Jurkat, Clone E6-1 (cell line): ENCODE measurements at places on chromosomes 6 and 20.
A peak's percentile ranks its signal among the peaks of the same experiment; 100 is the strongest.

DNA sequence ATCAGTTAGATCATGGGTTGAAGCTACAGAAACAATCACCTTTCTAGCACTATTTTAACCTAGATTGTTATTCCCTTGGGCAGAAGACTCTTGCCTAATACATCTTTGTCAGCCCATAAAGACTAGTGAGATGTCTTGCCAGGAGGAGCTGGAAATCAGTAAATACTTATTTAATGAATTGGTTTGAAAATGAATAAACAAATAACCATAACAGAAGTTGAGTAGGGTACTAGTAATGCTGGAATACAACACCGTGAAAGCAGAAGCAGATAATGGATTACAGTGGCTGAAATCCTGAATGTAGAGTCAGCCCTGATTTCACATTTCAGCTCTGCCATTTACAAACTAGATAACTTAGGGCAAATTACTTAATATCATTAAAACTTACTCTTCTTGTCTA is 236.1 kb downstream of the PACRG start:
- DNase-seq = no peak

- DNase-seq = no peak
Measured at GRCh38 chr6:107400616-107401147, 58.7 kb downstream of the PDSS2 start.

- no peak for DNase-seq
Measured at GRCh38 chr6:79783670-79784394, 152.7 kb downstream of the SH3BGRL2 start.

DNA sequence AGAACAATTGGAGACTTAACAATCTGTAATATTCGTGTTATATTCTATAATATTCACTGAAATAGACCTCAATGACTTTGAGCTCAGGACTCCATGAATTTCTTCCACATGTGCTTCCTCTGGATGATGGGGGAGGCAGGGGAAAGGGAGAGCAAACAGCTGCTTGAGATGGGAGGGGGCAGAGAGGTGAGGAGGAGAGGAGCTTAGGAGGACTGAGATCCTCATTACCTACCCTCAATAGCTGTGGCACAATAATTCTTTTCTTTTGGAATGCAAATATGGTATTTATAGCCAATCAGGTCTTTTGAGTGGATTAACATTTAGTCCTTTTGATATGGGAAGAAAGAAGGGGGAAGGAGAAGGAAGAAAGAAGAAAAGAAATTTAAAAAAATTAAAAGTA is 64.1 kb upstream of the ZNF217 start:
- DNase-seq = no peak

- DNase-seq = no peak
Measured at GRCh38 chr20:44068316-44069201, 118.4 kb downstream of the JPH2 start.

DNA sequence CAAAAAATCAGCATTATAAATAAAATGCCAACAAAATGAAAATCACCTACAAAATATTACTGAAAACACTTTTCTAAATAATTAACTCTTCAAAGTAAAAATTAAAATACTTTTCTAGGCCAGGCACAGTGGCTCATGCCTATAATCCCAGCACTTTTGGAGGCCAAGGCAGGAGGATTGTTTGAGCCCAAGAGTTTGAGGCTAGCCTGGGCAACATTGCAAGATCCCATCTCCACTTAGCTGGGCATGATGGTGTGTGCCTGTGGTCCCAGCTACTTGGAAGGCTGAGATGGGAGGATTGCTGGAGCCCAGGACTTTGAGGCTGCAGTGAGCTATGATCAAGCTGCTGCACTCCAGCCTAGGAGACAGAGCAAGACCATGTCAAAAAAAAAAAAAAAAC is 6.4 kb downstream of the SERPINB9 start:
- no peak for DNase-seq

DNA sequence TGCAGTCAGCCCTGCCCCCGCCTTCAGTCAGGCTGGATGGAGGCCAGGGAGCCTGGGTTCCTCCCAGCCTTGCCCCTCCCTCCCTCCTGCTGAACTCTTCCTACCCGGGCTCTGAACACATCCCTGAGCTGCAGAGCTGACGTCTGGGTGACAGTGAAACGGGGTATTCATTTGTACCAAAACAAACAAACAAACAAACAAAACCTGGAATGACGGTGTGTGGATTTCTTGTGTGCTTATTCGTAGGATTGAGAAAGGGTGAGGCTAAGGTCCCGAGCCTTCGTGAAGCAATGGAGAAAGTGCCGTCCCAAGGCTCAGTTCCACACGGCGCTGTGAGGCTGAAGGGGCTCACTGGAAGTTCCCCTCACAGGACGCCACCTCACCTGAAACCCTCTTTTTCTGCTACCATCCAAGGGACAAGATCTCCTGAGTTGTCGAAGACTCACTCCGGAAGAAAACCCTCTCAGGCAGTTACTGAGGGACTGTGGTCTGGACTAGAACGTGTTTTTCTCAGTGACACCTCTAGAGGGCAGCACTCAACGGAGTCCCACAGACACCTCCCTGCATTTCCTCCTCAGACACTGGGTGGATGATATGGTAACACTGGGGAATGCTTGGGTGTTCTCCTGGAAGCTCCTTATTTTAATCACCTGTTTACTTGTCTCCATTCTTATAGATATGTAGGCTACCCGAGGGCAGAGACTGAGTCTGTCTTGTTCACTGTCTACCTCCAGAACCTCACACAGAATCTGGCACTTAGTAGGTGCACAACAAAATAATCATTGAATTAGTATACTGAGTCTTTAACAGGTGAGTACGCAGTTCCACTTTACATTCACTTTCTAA is 27.3 kb downstream of the GSTA3 start:
- DNase-seq = peak; percentile 69

DNA sequence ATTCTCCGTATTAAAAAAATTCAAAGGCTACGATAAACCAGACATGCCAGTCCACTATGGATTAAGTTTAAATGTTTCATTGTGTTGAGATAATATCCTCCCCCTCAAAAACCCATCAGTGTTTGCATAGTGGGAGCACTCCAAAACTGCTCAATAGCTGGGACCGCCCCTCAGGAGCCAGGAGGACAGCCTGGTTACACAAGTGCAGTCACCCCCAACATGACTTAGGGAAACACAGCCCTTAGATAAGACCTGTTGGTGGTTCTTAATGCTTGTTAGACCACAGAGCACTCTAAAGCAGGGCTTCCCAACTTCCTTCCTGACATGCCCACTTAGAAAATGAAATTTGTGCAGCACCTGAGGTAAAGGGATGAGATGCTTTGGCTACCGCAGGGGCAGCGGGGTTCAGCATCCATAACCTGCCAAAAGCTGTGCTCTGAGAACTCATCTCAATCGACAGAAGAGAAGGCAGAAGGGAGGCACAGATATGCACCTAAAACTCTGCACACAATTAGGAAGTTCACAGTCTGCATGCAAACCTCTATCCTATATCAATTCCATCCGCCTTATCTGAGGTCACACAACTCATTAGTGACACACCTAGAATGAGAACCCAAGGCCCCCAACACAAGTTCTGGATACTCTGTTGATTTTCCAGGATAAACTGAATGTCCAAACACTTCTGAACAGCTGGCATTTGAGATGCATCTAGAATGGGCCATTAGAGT is 74.3 kb downstream of the RALGAPA2 start:
- DNase-seq = peak; percentile 41

GRCh38 chr20:48657426-48658197 is 170.2 kb downstream of the PREX1 start:
- peak; percentile 69 for DNase-seq

DNA sequence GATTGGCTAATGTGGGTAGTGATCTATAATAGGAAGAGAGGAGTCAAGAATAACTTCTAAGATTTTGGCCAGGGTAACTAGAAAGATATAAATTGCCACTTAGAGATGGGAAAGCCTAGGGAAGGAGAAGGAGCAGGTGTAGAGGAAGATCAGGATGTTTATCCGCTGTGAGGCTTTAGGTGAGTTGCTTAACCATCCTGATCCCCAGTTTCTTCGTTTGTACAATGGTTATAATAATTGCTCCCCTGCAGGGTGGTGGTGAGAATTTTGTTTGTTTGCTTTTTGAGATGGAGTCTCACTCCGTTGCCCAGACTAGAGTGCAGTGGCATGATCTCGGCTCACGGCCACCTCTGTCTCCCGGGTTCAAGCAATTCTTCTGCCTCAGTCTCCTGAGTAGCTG is 2.4 kb upstream of the MYMX start:
- no peak for DNase-seq

GRCh38 chr6:154070657-154071056 is 31.6 kb downstream of the OPRM1 start:
- DNase-seq = no peak

DNA sequence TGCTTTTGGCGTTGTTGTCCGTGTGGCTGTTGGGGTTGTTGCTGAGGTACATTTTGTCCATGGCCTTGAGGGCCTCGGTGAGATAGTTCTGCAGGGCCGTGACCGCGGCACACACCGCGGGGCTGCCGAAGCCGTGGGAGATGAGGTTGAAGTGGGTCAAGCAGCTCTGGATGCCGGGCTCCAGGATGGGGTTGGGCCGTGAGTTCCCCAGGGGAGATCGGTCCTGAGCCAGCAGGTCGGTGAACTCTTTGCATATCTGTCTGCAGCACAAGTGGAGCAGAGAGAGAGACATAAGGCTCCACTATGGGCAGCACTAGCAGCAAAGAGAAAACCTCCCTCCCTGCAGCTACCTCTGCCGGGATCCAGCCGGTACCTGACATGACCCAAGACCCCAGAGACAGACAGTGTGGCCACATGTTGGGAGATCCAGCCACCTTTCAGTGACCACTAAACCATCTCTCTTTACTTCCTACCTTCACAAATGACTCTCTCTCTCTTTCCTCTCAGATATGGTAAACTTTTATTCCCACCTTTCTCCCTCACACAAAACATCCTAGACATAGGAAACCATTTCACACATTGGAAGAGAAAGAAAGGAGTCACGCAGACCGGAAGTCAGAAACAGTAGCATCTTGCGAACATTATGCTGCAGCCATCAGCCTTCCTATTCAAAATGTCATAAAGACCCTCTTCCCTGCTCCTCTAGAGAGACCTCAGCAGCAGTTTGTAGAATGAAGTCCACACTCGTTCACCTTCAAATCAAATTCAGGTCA is 16.2 kb downstream of the TFAP2A start:
- DNase-seq = no peak

DNA sequence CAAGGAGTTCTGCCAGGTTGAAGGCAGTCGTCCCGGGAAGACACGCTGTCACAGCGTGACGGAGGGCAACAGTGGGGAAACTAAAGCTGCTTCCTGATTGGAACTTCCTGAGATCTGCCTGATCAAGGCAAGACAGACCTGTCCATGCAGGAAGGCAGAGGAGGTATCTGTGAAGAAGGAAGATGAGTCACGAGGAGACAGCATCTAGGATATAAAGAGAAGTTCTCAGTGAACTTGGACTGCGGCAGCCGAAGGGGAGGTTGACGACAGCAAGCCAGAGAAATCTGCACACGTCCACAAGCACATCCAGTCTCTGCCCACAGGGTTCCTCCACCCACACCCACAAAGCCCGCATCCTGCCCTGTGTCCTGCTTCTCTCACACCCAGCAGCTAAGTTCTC is 38.6 kb downstream of the PREP start:
- DNase-seq = no peak

- DNase-seq = no peak
Measured at GRCh38 chr6:70673601-70674000, 5.9 kb downstream of the SMAP1 start.

- DNase-seq = no peak
Measured at GRCh38 chr6:105199711-105200110, 19.9 kb upstream of the POPDC3 start.

GRCh38 chr6:56552187-56553130 is 90.2 kb downstream of the DST start:
- DNase-seq = no peak

- no peak for DNase-seq
Measured at GRCh38 chr6:151101161-151101815, 138.5 kb upstream of the AKAP12 start.

DNA sequence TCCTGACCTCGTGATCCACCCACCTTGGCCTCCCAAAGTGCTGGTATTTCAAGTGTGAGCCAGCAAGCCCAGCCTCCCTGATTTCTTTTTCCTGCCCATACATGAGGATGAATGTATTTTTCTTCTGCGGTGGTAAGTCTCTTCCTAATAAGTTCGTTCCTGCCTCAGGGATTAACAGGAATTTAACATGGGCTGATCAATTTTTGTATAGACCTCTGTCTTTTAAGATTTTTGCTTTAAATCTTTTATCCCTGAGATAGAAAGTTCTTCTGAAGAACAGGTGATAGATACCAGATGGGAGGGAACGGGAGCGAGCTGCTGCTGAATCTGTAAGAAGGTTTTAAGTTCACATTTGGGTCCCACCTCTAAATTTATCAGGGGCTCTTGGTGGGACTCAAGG is 7.0 kb upstream of the ZNFX1 start:
- no peak for DNase-seq

DNA sequence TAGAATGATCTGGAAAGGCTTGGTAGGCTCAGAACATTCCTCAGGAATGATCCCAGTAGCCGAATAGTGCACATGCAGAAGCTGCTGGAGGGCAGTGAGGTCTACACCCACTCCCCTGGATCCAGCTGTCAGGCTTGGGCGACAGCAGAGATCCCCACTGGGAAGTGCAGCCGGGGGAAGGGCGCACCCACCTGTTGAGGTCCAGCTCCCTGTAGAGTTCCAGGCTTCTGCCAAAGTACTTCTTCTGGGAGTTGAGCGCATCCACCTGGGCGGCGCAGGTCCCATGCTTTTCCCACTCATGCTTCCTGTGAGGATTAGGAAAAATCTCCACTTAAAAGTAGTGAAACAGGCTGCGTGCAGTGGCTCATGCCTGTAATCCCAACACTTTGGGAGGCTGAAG is 17.6 kb downstream of the RNASET2 start:
- DNase-seq = no peak

- DNase-seq = no peak
Measured at GRCh38 chr20:56540415-56540814, 7.4 kb downstream of the FAM209B start.

- no peak for DNase-seq
Measured at GRCh38 chr6:4157506-4157905, 22.1 kb upstream of the ECI2 start.

- no peak for DNase-seq
Measured at GRCh38 chr20:21699216-21699508, 6.3 kb upstream of the PAX1 start.

GRCh38 chr20:20624914-20625313 is 87.5 kb downstream of the RALGAPA2 start:
- no peak for DNase-seq

GRCh38 chr6:75318900-75319299 is 34.3 kb upstream of the TMEM30A start:
- DNase-seq = no peak
